ENCODE measurements at places on chromosomes 16 and 17.

DNA sequence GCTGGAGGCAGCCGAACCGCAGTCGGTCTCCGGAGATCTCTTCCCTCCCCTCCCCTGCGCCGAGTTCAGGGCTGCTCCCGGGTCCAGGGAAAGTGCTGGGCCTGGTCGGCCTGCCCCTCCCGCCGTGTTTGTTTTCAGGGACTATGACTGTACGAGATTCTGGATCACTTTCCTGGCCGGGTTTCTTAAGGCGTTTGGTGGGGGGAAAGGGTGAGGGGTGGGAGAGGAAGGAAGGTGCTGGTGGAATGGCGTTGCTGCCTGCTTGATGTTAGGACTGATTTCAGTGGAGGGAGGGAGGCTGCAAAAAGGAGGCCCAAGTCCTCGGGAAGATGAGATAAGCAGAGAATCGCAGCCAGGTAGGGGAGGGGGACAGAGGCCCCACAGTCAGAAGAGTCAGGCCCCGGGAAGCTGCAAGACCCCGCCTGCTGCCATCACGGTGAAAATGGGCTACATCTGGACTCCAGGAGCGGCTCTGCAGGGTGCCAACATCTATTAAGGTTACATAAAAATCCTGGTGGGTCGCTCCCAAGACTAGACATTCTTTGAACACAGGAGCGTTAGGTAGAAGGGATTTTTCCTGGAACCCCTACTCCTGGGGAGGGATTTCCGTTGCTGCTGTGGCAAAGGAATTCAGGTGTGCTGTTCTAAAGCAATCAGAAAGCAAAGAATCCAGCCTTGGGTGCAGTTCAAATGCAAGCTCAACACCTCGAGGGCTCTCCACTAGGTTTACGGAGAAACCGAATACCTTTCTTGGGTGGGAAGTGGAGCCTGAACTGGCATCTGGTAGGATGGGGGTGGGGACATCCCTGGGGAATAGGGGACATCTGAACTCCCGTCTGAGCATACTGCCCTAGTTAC lies 1.2 kb downstream of the ARHGAP44 start:
- no peak for DNase-seq

DNA sequence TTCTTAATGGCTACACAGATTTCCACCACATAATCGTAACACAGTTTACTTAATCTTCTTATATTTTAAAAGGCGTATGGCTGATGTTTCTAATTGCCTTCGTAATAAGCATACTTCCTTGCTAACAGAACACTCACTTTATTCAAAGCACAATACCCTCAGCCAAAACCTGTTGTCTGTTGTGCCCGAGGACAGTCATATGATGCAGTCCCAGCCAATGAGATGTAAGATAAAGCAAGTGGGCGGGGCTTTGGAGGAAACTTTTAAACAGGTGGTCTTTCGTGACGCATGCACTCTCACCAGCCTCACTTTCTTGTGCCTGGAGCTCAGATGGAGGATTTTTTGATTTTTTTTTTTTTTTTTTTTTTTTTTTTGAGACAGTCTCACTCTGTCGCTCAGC lies 174.1 kb downstream of the ZFHX3 start:
- DNase-seq = no peak

DNA sequence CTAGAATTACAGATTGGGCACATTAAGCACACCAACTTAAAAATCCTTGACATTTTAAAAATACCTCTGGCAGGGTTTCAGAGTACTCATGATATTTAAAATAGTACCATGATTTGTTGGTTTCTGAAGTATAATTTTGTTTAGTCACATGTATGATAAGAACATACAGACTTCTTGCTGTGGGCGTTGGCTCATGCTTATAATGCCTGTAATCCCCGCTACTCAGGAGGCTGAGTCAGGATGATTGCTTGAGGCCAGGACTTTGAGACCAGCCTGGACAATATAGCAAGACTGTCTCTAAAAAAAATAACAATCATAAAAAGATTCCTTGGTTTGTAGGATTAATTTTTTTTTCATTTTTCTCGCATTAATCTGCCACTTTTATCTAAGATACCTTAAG lies 78.5 kb downstream of the NOS2 start:
- DNase-seq = no peak

GRCh38 chr17:83052241-83052564 lies 27.2 kb upstream of the METRNL start:
- no peak for DNase-seq

GRCh38 chr17:61463316-61464129 lies 11.3 kb downstream of the TBX4 start:
- no peak for DNase-seq

- no peak for DNase-seq
These were observed 1.2 kb downstream of the ABCA5 start for GRCh38 chr17:69325518-69326376.

GRCh38 chr17:79294459-79295071 lies 219.9 kb downstream of the ENGASE start:
- DNase-seq = peak; percentile 72

Measured in left renal pelvis (tissue), 4 donors.